Suppressor macrophage treated with lipopolysaccharide for 1 hour (primary cell): ENCODE measurements at places on chromosomes 6 and 20.

DNA sequence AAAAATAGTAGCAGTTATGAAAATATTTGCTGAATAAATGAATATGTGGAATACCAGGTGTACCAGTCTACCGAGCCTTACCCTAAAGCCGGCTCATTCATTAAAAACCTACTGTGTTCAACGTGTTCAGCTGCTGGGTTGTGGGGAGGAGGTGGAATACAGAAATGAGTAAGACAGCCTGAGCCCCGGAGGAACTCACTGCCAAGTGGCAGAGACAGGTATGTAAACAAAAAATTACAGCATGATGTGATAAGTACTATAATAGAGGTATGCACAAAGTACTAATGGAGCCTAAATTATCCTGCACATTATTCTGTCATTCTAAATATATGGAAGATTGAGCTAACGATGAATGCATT is 6.8 kb upstream of the ADTRP start:
- DNase-seq, result no peak

- no peak for DNase-seq
Observed at GRCh38 chr20:63176427-63177133, 39.4 kb downstream of the YTHDF1 start.

GRCh38 chr6:13447949-13448724 is 39.3 kb downstream of the GFOD1 start:
- peak; percentile 61 for DNase-seq

- no peak for DNase-seq
Observed at GRCh38 chr6:1579096-1579495, 30.6 kb upstream of the FOXC1 start.

DNA sequence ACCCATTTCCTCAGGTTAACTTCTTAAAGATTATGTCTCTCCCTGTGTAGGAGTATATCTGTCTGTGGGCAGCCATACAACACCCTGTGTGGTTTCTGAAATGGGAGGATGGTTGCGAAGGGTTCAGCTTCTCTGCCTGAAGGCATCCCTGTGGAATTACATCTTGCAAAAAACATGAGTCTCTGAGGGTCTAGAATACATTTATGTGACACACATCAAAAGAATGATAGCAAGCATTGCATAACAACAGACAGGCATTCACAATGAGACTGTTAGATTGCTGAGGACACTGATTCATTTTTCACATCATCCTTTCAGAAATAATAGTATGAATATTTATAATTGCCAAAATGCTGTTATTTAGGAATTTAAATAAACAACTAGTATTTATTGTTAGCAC is 670.9 kb downstream of the HTR1B start:
- no peak for DNase-seq

DNA sequence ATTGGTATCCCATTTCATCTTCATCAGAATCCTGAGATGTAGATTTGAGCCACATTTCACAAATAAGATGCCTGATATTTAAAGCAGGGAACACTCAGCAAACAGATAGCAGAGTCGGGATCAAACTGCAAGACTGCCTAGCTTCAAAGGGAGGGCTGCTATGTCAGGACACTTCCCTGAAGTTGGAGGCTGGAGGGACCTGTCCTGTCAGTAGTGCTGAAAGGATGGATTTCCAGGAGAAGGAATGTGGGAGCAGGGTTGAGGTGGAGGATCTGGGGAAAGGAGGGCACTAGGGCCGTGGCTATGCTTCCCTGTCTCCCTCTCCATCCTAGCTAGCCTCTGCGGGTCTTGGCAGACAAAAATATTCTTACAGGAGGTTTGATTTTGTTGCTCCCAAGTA is 32.2 kb downstream of the COX4I2 start:
- no peak for DNase-seq

- no peak for DNase-seq
Observed at GRCh38 chr6:80594461-80594860, 488.0 kb downstream of the BCKDHB start.

DNA sequence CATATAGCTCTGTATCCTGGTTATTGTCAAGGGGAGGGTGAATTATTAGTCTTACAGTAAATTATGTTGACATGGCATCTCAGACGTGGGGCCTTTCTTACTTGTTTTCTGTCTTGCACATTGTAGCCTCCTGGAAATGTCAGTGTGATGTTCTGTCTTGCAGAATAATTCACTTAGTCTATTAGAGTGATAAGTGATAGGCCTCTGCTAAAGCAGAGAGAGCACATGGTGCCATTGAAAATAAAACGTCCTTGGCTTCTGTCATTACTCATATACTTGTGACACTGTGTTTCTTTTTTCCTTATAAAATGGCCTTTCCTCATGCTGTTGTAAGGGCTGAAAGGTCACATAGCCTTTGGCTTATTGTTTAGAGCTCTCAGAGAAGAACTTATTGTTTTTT is 531.0 kb downstream of the EPM2A start:
- DNase-seq, result no peak

DNA sequence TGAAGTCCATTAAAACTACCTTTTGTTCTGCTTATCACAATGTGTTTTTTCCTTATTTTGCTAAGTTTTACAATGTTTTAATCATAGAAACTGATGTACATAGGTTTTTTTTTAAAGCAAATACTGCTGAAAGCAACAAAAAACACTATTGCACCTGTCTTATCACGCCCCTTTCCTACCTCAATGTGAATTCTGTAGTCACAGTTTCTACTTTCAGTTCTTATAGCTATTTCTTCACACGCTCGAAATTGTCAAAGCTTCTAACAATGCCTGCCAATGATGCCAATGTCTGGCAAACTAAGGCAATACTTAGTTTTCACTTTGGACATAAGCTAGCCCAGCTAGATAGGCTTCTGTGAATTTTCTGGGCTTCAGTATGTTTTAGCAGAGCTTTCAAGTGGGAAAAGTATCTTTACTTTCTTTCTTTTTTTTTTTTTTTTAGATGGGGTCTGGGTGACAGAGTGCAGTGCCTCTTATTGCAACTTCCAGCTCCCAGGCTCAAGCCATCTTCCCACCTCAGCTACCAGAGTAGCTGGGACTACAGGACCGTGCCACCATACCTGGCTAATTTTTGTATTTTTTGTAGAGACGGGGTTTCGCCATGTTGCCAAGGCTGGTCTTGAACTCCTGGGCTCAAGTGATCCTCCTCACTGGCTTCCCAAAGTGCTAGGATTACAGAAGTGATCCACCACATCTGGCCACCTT is 85.5 kb upstream of the HTR1B start:
- DNase-seq, result no peak

GRCh38 chr6:17589406-17590096 is 10.6 kb upstream of the FAM8A1 start:
- DNase-seq, result peak; percentile 26

- DNase-seq, result no peak
Observed at GRCh38 chr6:130769861-130770260, 57.3 kb upstream of the SMLR1 start.

GRCh38 chr6:13696226-13696625 is 15.4 kb downstream of the RANBP9 start:
- DNase-seq, result no peak

DNA sequence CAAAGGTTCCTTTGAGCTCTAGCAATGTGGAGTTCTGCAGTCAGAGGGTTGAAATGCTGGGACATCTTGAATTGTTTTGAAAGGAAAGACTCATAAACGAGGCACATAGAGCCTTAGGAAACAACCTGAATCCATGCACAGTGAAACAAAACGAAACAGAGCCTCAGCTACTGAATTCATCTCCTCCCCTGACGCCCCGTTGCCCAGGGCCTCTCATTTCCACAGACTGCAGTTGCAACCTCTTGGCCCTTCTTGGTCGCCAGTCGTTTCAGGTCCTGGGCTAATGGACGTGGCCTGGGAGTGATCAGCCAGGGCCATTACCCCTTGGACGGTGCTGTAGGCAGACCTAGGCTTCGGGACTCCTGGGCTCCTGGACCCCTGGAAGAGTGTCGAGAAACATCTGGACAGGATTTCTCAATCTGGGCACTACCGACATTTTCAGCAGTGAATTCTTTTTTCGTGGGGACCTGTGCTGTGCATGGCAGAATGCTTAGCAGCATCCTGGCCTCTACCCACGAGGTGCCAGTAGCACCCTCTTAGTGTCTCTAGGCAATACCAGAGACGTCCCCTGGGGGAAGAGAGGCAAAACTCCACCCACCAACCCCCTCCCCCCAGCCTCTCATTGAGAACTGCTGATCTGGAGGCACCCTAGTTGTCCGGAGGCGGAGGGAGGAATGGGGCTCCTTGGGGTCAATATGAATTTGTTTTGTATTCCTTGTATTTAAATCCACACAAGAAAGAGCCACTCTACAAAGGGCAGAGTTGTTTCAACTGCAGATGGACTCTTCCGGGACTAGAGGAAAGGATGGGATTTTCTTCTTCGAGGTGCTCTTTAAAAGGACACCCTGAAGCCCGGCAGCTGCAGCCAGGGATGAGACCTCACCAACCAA is 50.2 kb downstream of the TMEM242 start:
- peak; percentile 26 for DNase-seq

DNA sequence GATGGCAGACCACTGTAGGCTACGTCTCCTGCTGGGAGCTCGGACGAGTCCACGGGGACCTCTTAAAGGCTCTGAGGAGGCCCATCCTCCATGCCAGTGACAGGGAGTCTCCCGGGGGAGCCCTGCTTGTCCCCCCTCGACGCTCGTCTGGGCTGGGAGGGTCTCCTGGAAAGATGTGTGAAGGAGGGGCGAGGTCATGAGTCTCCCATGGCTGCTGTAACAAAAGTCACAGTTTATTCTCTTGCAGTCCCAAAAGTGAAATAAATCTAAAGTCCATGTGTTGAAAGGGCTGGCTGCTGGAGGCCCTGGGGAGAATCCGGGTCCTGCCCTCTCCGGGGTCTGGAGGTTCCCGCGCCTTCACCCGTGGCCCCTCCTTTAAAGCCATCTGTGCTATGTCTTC is 67.1 kb upstream of the GATA5 start:
- no peak for DNase-seq

DNA sequence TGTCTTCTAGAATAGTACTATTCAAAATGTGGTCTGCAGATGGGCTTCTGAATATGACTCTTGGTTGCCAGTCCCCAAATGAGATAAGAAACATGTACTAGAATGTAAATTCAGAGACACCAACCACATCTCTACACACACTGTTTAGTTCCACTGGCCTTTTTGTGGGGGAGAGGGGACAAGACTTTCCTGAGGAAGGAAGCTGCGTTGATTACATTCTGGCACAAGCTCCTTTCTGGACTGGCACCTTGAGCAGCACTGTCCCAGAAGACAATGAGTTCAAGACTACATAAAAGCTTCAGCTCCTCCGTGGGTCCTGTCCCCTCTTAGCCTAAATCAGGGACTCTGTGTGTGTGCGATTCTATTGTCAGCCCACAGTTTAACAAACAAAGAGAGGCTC is 6.9 kb upstream of the IYD start:
- DNase-seq, result no peak

DNA sequence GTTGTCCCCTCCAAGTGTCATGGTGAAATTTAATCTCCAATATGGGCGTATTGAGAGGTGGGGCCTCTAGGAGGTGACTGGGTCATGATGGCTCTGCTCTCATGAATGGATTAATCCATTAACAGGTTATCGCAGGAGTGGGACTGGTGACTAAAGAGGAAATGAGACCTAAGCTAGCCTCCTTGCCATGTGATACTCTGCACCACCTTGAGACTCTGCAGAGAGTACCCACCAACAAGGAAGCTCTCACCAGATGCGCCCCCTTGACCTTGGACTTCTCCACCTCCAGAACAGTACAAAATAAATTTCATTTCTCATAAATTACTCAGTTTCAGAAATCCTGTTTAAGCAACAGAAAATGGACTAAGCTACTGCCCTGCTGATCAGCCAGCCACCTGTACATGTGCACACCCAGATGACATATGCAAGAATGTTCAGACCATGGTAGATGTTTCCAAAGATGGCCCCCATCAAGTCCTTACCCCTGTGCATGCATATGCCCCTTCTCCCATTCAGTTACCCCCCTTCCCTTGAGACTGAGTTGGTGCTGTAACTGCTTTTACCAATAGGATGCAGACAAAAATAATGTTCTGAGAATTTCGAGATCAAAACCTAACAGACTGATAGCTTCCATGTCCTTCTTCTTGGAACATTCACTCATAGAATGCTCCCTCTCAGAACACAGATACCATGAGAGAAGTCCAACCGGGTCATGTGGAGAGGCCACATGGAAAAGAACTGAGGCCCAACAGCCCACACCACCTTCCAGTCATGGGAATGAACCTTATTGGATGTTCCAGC is 28.4 kb downstream of the MAP3K5 start:
- DNase-seq, result no peak

DNA sequence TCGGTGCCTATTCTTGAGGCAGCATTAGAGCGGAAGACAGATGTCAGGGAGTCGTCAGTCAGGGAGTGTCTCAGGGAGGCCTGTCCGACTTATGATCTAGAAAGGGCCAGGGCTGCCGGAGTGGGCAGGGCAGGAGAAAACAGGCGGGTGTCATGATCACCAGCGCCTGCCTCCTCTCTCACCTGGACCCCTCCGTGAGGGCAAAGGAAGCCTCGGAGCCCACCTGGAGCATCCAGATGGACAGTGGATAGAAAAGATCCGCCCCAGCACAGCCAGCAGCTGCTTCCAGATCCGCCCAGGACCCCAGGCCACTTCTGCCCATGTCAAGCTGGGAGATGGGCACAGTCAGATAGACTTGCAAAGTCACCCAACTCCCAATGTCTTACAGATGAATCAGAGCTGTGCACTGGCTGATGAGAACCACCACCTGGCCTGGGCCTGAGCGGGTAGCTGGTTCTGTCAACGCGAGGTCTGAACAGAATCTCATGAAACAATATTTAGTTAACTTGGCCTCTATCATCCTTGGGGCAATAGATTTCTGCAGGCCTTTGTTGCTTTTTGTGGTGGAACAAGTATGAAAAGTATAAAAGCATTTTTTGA is 22.2 kb downstream of the PSMG4 start:
- DNase-seq, result no peak

- DNase-seq, result peak; percentile 17
Observed at GRCh38 chr6:144215402-144215931, 65.2 kb downstream of the STX11 start.

DNA sequence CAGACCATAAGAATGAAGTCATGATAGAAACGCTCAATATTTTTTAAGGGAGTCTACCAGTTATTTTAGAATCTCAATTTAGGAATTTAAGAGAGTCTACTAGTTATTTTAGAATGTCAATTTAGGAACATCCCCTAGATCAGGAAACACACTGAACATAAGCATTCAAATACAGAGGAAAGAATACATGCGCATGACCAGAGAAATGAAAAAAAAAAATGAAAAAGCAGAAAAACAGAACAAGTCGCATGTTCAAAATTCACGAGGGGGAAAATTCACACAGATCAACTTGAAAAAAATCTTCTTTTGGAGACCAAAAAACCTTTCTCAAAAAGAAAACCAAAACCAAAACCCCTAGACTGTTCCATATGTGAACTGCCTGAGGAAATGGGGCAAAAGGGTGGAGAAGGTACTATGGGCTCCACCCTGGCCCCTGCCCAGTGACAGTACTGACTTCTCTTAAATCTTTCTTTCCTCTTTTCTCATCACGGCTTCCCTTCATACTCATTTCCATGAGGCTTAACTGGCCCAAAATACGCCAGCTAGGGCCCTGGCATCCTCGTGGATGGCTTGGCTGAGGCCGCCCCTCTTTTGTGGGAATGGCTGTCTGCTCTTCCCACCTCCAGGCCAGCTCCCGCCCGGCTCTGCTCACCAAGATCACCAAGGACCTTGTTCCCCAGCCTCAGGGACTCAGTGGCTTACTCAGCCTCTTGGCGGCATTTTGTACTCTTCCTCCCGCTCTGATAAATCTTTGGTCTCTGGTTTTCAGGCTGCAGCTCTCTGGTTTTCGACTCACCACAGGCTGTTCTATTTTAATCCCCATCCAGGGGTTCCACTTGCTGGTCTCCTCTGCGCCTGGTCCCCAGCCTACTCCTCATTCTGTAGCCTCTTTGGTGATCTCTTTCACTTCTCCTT is 11.2 kb downstream of the ZBTB2 start:
- peak; percentile 68 for DNase-seq

- no peak for DNase-seq
Observed at GRCh38 chr6:139582956-139583355, 208.5 kb upstream of the CITED2 start.

GRCh38 chr6:39056681-39057080 is 8.1 kb downstream of the GLP1R start:
- DNase-seq, result no peak
